ENCODE measurements at places on chromosomes 11 and 22.

GRCh38 chr11:43920598-43921419 is 21.6 kb upstream of the C11orf96 start:
- DNase-seq = peak; percentile 99

GRCh38 chr22:35633520-35633919 is 14.7 kb upstream of the APOL6 start:
- DNase-seq = no peak

- no peak for DNase-seq
Observed at GRCh38 chr22:20787746-20788626, 14.1 kb downstream of the SERPIND1 start.

GRCh38 chr11:29305456-29306232 is 711.2 kb downstream of the KCNA4 start:
- DNase-seq = no peak

DNA sequence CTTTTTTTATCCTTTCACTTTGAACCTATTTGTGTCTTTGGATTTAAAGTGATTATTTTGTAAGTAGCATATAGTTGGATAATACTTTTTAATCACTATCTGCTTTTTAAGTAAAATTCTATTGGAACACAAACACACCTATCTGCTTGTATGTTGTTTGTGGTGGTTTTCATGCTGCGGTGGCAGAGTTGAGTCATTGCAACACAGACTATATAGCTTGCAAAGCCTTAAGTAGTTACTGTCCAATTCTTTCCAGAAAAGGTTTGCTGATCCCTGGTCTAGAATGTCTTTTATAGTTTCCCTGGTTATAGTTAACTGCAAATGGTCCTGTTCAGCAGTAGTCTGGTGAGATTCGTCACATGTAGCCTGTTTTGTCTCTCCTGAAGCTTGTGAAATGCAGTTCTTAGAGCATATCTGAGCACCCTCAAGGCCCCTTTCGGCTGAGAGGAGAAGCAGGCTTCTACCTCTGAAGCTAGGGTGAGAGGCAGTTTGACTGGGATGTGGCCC is 21.5 kb downstream of the SHANK3 start:
- no peak for DNase-seq

- DNase-seq = no peak
Observed at GRCh38 chr11:47398011-47398410, 10.4 kb upstream of the SLC39A13 start.

- DNase-seq = no peak
Observed at GRCh38 chr11:20203831-20204230, 43.6 kb upstream of the DBX1 start.

GRCh38 chr11:37951996-37952395 is 1354.0 kb upstream of the RAG2 start:
- peak; percentile 25 for DNase-seq

DNA sequence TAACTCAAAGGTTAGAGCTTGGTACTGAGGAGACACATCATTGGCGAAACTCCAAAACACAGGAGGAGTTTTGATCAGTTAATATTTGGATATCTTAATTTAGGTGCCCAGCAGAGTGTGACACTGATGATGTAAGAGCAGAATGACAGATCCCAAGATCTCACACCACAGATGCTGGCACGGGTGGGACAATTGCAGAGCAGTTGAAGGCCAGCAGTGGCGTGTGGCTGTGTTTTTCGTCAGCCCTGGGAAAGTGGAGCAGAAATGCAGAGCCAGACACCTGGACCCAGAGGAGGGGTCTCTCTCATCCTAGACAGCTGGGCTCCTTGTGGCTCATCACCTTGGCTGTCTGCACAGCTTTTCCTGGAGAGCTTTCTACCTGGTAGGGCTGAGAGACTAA is 59.7 kb upstream of the CTTN start:
- no peak for DNase-seq

DNA sequence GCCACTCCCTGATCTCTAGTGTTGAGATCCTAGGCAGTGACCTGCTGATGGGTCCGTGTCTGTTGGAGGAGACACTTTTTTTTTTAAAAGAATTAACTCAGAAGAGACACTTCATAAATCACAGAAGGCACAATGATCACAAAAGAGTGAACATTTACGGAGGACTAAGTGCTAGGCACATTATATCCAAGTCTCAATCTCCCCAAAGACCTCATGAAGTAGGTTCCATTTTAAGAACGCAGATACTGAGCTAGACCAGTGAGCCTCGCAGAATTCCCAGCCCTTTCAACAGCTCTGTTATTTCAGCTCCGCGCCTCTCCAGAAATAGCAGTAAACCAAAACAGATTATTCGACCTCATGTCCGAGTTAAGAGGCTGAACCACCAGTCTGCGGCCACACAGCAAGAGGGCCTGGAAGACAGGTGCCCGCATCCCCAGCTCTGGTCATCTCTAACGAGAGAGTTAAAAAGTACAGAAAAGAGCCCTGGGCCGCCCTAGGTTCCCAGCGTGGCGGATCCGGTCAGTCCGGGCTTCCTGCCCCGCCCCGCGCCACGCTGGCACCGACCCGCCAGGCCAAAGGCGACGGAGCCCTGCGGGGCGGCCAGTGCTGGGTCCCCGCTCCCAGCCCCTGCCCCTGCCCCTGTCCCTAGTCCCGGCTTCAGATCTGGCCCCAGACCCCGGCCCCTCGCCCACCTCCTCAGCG is 612 bp downstream of the XBP1 start:
- DNase-seq = peak; percentile 36

DNA sequence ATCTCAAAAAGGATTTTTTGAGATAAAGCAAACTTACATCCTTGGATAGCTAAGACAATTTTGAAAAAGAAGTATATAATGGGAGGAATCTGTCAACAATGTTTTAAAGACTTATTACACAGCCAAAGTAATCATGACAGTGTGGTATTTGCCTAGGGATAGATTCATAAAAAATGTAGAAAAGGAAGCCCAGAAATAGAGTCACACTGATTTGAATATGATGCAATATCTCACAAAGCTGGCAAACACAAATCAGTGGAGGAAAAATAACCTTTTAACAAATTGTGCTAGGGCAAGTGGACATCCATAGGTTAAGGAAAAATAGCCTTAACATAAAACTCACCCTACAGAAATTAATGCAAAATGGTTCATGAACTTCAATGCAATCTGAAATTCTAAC is 6.0 kb downstream of the XKR3 start:
- DNase-seq = no peak

DNA sequence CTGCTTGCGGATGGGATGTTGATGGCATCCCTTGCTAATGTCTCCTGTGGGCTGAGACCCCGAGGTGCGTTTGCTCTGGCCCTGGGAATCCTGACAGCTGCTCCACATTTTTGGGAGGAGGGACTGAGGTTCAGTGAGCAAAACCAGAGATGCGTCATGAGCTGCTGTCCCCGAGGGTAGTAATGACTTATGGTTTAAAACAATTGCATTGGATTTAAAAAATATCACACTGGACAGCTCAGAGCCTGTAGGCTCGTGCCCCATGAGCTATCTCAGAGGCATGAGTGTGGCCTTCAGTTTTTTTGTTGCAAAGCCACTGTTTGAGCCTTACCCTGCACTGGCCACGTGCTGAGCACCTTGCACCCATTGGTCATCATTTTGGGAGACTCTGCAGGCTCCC is 20.9 kb upstream of the PARVG start:
- no peak for DNase-seq

GRCh38 chr22:30043161-30043560 is 37.1 kb upstream of the HORMAD2 start:
- no peak for DNase-seq

GRCh38 chr11:125128450-125128849 is 17.0 kb upstream of the TMEM218 start:
- no peak for DNase-seq

DNA sequence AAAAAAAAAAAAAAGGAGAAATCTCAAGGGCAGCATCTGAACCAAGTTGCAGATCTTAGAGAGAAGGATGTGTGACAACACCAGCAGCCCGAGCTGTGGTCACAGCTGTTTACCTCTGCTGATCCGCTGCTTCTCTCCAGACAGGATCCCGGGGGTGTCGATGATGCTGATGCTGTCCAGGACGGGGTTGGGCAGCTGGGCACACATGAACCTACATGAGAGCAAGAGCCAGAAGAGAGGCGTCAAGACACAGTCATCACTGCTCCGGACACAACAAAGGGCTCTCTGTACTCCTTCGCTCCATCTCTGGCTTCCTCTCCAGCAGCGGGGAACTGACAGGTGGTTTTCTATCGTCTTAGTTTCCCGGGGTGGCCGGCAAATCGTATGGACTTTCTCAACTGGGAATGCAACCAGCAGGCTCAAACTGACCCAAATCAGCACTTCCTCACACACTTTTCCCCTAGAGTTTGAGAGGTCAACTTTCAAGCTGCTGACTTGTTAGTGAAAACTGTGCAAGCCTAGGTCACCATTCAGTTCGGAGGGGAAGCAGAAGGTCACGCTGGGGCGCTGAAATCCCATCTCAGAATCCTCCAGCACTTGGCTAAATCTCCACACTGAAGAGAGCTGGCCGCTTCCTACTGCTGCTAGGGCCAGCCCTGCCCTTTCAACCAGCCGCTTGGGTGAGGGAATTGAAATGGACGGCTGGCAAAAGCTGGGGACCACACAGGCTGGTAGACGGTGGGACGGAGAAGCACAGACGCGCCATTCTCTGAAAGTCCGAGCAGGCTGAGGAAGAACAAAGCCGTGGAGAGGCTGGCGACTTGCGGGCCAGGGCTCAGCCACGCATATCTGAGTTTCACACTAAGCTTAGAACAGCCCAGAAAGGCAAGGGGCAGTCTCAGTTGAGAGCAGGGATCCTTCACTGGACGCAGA is 3.8 kb downstream of the EHD1 start:
- no peak for DNase-seq

GRCh38 chr11:120179057-120179672 is 31.7 kb upstream of the OAF start:
- no peak for DNase-seq

- DNase-seq = no peak
Observed at GRCh38 chr11:72579816-72580641, 94.2 kb downstream of the PDE2A start.

- DNase-seq = no peak
Observed at GRCh38 chr22:20576445-20576816, 69.0 kb downstream of the MED15 start.

DNA sequence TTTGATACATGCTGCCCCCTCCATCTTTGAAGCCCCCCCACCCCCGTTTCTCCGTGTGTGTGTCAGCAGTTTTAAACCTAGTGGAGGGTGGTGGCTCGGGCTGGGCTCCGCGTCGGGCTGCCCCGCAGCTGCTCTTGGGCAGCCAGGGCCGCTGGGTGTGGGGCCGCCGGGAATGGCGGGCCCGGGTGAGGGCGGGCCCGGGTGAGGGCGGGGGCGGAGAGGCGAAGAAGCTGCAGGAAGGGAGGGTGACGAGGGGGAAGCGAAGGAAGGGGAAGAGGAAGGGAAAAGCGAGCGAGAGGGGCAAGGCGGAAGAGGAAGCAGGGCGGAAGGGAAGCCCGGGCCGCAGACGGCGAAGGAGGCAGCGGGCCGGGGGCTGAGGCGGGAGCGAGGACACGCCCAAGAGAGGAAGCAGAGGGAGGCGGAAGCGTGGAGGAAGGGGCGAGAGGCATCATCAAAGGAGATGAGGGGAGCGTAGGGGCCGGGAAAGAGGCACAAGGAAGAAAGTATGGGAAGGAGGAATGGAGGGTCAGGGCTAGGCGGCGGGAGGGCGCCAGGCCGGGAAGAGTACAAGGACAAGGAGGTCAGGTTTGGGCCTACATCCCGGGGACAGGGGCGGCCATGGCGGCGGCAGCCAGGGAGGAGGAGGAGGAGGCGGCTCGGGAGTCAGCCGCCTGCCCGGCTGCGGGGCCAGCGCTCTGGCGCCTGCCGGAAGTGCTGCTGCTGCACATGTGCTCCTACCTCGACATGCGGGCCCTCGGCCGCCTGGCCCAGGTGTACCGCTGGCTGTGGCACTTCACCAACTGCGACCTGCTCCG is 82.4 kb downstream of the BCR start:
- DNase-seq = no peak

GRCh38 chr22:41240377-41241132 is at the start of gene CHADL:
TSS of gene CHADL (minus strand) at chr22:41240931. CDS start at chr22:41240881, 50 bp downstream.
- no peak for DNase-seq

GRCh38 chr11:85821636-85822035 is 10.7 kb upstream of the SYTL2 start:
- DNase-seq = no peak

DNA sequence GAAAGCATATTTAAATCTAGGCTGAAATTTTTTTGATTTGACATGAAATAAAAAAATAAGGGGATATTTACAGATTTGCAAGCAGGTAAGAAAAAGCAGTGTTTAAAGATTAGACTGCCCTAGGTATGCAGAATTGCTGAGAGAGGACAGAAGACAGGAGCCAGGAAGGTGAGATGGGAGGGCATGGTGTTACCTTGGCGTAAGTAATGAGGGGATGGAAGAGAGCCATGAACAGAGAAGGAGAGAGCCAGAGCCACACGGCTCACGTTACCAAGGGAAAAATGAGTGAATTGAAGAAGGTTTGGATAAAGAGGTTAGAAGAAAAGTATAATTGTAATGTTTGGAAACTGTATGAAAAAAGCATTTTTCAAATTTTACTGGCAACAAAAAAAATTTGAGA is 904.3 kb downstream of the OPCML start:
- no peak for DNase-seq

- no peak for DNase-seq
Observed at GRCh38 chr22:20009582-20010306, 6.9 kb downstream of the ARVCF start.

DNA sequence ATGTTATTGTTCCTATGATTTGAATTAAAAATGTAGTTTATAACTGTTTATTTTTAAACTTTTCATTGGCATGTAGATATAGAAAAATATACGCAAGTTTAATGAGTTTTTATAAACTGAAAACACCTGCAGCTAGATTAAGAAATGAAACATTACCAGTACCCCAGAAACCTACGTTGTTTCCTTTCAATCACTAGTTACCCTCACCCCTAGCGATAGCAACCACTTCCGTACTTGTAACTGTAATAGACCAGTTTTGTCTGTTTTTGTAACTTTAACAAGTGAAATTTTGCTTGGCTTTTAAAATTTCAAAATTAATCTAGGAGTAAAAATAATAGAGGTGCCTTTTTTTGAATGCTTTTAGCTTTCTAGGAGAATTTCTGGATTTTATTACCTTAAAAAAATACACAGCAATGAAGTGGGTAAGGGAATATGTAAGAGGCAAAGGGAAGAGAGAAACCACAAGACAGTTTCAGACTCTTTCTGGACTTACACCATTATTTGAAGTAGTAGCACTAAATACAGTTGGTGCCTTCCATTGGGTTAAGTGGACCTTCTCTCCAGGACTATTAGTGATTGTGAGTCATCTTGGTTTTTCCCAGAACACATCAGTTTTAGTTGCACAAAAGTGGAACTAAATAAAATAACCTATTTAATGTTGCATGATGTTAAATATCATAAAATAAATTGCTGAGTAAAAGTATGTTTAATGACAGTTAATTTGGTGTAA is 18.7 kb upstream of the NAT10 start:
- no peak for DNase-seq

DNA sequence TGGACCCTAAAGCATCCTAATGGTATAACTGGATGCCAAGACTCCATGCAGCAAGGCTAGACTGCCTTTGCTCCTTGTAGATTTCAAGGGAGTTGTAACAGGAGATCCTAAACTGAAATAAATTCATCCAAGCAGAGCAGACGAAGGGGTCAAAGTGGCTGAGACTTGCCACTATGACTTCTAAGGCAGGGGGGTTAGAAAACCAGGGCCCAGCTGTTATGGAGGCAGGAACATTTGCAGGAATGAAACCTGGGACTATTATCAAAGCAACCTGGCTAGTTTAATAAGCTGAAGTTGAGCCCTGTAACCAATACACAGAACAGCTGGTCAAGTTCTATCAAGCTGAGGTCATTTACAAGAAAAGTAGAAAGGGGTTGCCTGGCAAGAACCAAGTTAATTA is 122.2 kb upstream of the TRPC6 start:
- no peak for DNase-seq

- no peak for DNase-seq
Observed at GRCh38 chr11:40139066-40139465, 1320.4 kb downstream of the LRRC4C start.

Measured in brain pericyte (primary cell).